PC-9 (cell line): ENCODE measurements at places on chromosomes 16 and 17. TPM values are rescaled to one million over a fixed set of nuclear protein-coding genes. Genes with fewer than 3 reads are reported as not detected.

DNA sequence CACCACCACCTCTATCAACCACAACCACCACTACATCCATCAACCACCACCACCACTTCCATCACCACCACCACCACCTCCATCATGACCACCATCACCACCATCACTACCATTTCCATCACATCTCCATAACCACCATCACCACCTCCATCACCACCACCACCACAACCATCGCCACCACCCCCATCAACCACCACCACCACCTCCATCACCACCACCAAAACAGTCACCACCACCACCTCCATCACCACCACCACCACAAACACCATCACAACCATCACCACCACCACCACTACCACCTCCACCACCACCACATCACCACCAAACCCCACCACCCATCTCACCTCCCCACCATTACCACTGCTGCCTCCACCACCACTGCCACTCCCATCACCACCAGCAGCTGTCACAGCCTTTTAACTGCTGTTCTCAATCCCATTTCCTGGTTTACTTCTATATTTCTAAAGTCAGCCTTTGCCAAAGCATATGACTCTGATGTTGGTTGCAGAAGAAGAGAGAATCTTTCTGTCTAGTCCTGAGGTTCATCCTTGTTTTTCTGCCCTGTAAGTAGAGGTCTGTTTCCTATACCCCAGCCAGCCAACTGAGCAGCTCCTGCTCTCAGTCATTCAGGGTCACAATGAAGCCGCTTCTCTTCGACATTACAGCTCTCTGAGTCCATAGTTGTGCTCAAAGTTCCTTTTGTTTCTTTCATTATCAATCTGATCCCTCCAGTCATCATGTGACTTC is 14.0 kb downstream of the MARCHF10 start:
- no peaks in the 10 kb centered on the region for H3K36me3 ChIP-seq
- DNase-seq, result no peak
- no peaks in the 10 kb centered on the region for H3K27me3 ChIP-seq
- peaks cover 36% of the 10 kb centered on the region for H3K4me1 ChIP-seq
- H3K27ac ChIP-seq, result no peak overlapping the region

- H3K27me3 ChIP-seq, result no peaks in the 10 kb centered on the region
- DNase-seq, result no peak
- H3K4me3 ChIP-seq, result no peak overlapping the region
- no peak overlapping the region for H3K27ac ChIP-seq
- no peaks in the 10 kb centered on the region for H3K4me1 ChIP-seq
- no peaks in the 10 kb centered on the region for H3K36me3 ChIP-seq
Measured at GRCh38 chr16:17538927-17539326, 68.2 kb upstream of the XYLT1 start.

DNA sequence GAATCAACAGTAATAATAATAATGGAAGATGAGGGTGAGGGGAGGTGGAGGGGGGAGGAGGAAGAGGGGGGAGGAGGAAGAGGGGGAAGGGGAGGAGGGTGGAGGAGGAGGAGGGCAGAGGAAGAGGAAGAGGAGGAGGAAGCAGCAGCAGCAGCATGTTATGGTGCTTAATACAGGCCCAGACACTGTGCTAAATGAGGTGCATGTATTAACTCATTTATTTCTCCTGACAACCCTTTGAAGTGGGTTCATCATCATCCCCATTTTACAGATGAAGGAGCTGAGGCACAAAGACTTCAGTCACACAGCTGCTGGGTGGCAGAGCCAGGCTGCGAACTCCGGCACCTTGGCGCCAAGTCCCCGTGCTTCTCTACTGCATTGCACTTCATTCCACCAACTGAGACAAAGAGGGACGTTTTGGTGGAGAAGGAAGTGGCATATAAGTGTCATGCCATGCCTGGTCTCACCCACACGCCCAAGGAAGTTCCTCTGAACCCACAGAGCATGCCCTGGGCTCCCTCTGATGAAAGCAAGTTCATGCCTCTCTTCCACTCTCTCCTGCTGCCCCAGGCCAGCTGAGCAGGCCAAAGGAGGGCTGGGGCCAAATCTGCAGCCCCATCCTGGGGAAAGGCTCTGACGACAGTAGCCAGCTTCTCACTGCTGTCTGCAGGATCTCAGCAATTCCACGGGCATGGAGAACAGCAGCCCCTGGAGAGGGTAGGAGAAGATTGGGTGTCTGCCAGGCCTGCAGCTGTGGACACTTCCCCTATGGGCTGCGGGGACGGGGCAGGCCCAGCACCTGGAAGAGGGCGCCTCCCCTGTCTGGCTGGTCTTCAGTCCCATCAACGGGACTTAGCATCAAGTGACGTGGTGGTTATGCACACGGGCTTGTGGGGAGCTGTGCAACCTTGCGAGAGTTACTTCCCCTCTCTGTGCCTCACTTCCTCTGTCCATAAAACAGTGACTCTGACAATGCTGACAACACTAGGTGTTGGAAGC is 21.8 kb downstream of the XYLT1 start:
- H3K36me3 ChIP-seq, result no peaks in the 10 kb centered on the region
- no peak overlapping the region for H3K27ac ChIP-seq
- H3K27me3 ChIP-seq, result peaks cover 35% of the 10 kb centered on the region
- H3K4me1 ChIP-seq, result no peaks in the 10 kb centered on the region
- DNase-seq, result no peak

The VAMP2 gene
- 29.3 and 35.1 TPM in 2 replicates for total RNA-seq

The MKS1 gene
- 28.6 and 30.1 TPM in 2 replicates for total RNA-seq

The SLC16A13 gene
- 33.4 and 40.6 TPM in 2 replicates for total RNA-seq

GRCh38 chr16:56615353-56615752 is 7.0 kb downstream of the MT2A start:
- no peaks in the 10 kb centered on the region for H3K27me3 ChIP-seq
- no peaks in the 10 kb centered on the region for H3K36me3 ChIP-seq
- H3K4me3 ChIP-seq, result no peak overlapping the region

- 0 out of 2 replicates have a peak, but pooled peaks cover 6% of the 10 kb centered on the region for H3K27me3 ChIP-seq
- DNase-seq, result no peak
- no peaks in the 10 kb centered on the region for H3K36me3 ChIP-seq
- H3K4me1 ChIP-seq, result no peaks in the 10 kb centered on the region
Measured at GRCh38 chr16:81815429-81815766, 36.3 kb downstream of the PLCG2 start.

The GALR2 gene
- 2.8 and 3.0 TPM in 2 replicates for total RNA-seq

DNA sequence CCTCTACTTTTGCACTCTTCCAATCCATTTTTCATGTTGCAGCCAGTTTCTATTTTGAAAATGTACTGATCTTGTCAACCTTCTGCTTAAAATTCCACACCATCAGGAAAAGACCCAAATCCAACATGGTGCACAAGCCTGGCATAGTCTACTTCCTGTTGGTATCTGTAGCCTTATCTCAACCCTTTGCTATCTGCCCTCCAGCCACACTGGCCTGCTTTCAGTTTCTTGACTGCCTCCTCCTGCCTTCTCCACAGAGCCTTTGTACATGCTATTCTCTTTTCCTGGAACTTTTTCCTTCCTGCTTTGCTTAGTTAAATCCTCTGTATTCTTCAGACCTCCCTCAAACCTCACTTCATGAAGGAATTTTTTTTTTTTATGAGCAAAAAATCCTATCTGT is 31.5 kb downstream of the NLRP1 start:
- H3K27me3 ChIP-seq, result no peaks in the 10 kb centered on the region
- H3K4me3 ChIP-seq, result no peak overlapping the region
- H3K4me1 ChIP-seq, result no peaks in the 10 kb centered on the region
- H3K36me3 ChIP-seq, result no peaks in the 10 kb centered on the region
- H3K27ac ChIP-seq, result no peak overlapping the region
- DNase-seq, result no peak

The ASB16 gene
- not detected in 2 replicates for total RNA-seq

DNA sequence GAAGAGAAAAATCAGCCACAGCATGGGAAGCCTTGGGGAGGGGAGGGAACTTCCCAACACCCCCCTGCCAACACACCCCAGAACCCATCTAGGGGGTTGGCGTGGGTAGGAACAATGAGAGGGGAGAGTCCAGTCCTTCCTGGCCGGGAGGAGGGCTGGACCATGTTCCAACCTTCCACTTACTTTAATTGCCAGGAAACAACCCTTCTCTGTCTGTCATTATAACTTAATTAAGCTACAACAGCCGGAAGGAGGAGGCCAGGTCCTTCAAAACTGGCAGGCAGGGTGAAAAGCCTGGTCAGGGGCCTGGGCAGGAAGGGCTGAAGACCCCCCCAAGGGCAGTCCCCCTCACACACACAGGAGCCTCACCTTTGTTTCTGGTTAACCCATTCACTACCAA is 447.0 kb downstream of the SOX9 start:
- H3K27ac ChIP-seq, result 0 out of 2 replicates have a peak overlapping the region, but pooled peaks have one; percentile 12
- no peaks in the 10 kb centered on the region for H3K36me3 ChIP-seq
- H3K27me3 ChIP-seq, result no peaks in the 10 kb centered on the region
- no peak overlapping the region for H3K4me3 ChIP-seq

GRCh38 chr17:38550661-38551060 is 55.1 kb downstream of the SRCIN1 start:
- no peak for DNase-seq
- H3K27me3 ChIP-seq, result no peaks in the 10 kb centered on the region
- no peaks in the 10 kb centered on the region for H3K36me3 ChIP-seq
- H3K27ac ChIP-seq, result no peak overlapping the region
- H3K4me3 ChIP-seq, result no peak overlapping the region

The MYOCD gene
- not detected in 2 replicates for total RNA-seq

The ZFP3 gene
- 2.3 and 4.5 TPM in 2 replicates for total RNA-seq

GRCh38 chr17:41629826-41630670 is 5.7 kb upstream of the KRT17 start:
- H3K27ac ChIP-seq, result no peak overlapping the region
- H3K36me3 ChIP-seq, result no peaks in the 10 kb centered on the region
- no peaks in the 10 kb centered on the region for H3K4me1 ChIP-seq
- no peaks in the 10 kb centered on the region for H3K27me3 ChIP-seq
- DNase-seq, result no peak

GRCh38 chr16:17323171-17323570 is 147.6 kb downstream of the XYLT1 start:
- no peak overlapping the region for H3K27ac ChIP-seq
- H3K36me3 ChIP-seq, result no peaks in the 10 kb centered on the region
- DNase-seq, result no peak
- no peaks in the 10 kb centered on the region for H3K4me1 ChIP-seq
- no peak overlapping the region for H3K4me3 ChIP-seq
- H3K27me3 ChIP-seq, result peaks cover 26% of the 10 kb centered on the region

The GP1BA gene
- total RNA-seq, result not detected in 2 replicates

DNA sequence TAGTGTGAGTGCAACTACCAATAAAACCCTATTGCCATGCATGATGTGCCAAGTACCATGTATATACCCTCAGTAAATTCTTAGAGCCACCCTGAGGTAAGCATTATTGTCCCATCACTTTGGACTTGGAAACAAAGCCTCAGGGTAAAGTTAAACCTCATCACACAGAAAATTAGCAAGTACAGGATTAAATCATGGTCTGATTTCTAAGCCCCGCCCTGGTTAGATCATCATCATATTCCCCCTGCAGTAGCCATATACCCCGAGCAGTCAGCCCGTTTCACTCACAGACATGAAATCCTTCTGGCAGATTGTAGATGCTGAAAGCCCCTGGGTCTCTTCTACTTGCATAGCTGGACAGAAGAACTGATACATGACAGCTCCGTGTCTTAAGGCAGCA is 4.8 kb downstream of the ZP2 start:
- no peaks in the 10 kb centered on the region for H3K36me3 ChIP-seq
- H3K4me3 ChIP-seq, result no peak overlapping the region
- no peak for DNase-seq
- no peaks in the 10 kb centered on the region for H3K4me1 ChIP-seq
- peaks cover 47% of the 10 kb centered on the region for H3K27me3 ChIP-seq

GRCh38 chr17:40069751-40070708 is 7.3 kb downstream of the THRA start:
- no peaks in the 10 kb centered on the region for H3K36me3 ChIP-seq
- no peak overlapping the region for H3K27ac ChIP-seq
- no peak overlapping the region for H3K4me3 ChIP-seq
- peak; percentile 29 for DNase-seq
- H3K4me1 ChIP-seq, result peaks cover 25% of the 10 kb centered on the region
- no peaks in the 10 kb centered on the region for H3K27me3 ChIP-seq

The KCNH4 gene
- total RNA-seq, result not detected in 2 replicates

The AANAT gene
- 0.65 TPM in 1 of 2 replicates, not detected in the other for total RNA-seq

- H3K4me1 ChIP-seq, result no peaks in the 10 kb centered on the region
- H3K27ac ChIP-seq, result no peak overlapping the region
- no peaks in the 10 kb centered on the region for H3K36me3 ChIP-seq
- H3K27me3 ChIP-seq, result no peaks in the 10 kb centered on the region
Measured at GRCh38 chr17:66652840-66653507, 181.9 kb upstream of the CACNG5 start.

DNA sequence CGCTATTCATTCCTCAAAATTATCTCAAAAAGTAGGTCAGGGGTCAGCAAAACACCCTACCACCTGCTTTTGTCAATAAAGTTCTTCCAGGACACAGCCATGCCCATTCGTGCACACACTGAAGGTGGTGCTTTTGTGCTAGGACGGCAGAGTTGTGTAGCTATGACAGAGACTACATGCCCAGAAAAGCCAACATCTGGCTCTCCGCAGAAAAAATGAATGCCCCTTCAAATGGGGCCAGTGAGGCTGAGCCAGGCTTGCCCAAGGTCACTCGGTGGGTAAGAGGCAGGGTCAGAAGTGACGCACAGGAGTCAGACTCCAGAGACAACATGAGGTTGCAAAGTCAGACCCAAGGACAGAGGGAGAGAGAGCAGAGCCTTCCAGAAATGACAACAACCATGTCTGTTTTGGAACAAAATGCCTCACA is 200.1 kb downstream of the XYLT1 start:
- no peak for DNase-seq
- no peaks in the 10 kb centered on the region for H3K4me1 ChIP-seq
- no peak overlapping the region for H3K27ac ChIP-seq
- no peaks in the 10 kb centered on the region for H3K36me3 ChIP-seq
- no peaks in the 10 kb centered on the region for H3K27me3 ChIP-seq

- no peak for DNase-seq
- no peak overlapping the region for H3K27ac ChIP-seq
- H3K4me3 ChIP-seq, result peak overlapping the region; percentile 62; the same call in 1 of the 2 replicates
- H3K4me1 ChIP-seq, result peaks cover 5% of the 10 kb centered on the region; the same call in 1 of the 2 replicates
- no peaks in the 10 kb centered on the region for H3K36me3 ChIP-seq
Measured at GRCh38 chr16:3122926-3123570, 10.7 kb downstream of the ZNF205 start.

DNA sequence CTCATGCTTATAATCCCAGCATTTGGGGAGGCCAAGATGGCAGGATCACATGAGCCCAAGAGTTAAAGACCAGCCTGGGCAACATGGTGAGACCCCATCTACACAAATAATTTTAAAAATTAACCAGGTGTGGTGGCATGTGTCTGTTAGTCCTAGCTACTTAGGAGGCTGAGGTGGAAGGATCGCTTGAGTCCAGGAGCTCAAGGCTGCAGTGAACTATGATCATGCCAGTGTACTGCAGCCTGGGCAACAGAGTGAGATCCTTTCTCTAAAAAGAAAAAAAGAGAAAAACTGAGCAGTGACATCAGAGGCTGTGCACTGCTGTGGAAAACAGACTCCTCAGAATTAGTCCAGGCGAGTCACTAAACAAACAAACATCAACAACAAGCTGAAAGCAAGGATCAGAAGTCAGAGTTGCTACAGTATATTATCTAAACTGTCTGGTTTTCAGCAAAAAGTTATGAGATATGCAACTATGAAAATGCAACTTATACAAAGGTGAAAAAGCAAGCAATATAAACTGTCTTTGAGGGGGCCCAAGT is 39.3 kb downstream of the CBFB start:
- H3K27me3 ChIP-seq, result no peaks in the 10 kb centered on the region
- no peak overlapping the region for H3K27ac ChIP-seq
- no peak overlapping the region for H3K4me3 ChIP-seq
- H3K36me3 ChIP-seq, result peaks cover 17% of the 10 kb centered on the region

GRCh38 chr16:84284154-84284722 is 10.4 kb upstream of the WFDC1 start:
- no peaks in the 10 kb centered on the region for H3K36me3 ChIP-seq
- no peak overlapping the region for H3K4me3 ChIP-seq
- peaks cover 13% of the 10 kb centered on the region; the same call in 1 of the 2 replicates for H3K27me3 ChIP-seq
- no peaks in the 10 kb centered on the region for H3K4me1 ChIP-seq
- H3K27ac ChIP-seq, result no peak overlapping the region
